GM12878 (cell line): ENCODE measurements at places on chromosomes 3 and 15.

DNA sequence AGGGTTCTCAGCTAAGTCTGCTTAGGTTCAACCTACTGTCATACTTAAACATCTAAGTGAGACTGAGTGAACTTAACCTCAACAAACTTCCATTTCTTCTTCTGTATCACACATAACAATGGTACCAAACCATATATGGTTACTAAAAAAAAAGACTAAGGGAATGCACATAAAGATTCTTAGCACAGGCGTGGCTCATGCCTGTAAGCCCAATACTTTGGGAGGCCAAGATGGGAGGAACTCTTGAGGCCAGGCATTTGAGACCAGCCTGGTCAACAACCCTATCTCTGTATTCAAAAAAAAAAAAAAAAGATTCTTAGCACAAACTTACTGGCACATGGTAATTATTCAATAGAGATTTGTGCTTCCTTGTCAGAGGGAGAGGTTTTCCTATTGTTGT, 57.9 kb downstream of the ACAP2 start:
- DNase-seq: no peak

DNA sequence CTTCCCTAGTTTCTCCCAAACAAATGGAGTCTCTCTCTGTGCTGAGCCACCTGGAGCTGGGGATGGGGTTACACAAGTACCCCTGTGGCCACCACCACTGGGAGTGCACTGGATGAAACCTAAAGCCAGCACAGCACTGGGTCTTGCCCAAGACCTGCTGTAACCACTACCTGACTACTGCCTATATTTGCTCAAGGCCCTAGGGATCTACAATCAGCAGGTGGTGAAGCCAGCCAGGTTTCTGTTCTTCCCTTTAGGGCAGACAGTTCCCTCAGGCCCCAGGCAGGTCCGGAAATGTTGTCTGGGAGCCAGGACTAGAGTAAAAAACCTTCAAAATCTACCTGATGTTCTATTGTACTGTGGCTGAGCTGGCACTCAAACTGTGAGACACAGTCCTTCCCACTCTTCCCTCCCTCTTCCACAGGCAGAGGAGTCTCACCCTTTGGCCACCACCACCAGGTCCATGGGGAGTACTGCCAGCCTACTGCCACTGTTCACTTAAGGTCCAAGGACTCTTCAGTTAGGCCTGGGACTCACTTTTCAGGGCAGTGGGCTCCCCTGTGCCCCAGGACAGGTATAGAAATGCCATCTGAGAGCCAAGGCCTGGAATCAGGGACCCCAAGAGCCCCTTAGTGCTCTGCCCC, 23.8 kb downstream of the C3orf20 start:
- DNase-seq: no peak

DNA sequence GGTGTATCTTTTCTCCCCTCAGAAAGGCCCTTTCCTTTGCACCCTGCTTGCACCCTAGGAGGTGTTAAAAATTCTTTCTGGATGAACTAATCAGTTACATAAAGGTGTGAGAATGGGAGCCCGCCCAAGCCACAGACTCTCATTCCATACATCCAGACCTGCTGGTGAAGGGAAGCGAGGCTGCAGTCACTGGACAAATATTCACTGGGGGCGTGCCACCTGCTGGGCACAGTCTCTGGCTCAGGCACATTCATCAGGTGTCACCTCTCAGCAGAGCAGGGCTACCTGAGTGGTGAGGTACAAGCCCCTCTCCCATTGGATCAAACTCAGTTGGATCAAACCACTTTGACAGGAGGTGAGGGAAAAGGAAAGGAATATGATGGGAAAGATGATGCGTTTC, 52.0 kb downstream of the NTRK3 start:
- no peak for DNase-seq

- no peak for DNase-seq
Measured at GRCh38 chr15:100672959-100673358, 70.6 kb downstream of the ASB7 start.

DNA sequence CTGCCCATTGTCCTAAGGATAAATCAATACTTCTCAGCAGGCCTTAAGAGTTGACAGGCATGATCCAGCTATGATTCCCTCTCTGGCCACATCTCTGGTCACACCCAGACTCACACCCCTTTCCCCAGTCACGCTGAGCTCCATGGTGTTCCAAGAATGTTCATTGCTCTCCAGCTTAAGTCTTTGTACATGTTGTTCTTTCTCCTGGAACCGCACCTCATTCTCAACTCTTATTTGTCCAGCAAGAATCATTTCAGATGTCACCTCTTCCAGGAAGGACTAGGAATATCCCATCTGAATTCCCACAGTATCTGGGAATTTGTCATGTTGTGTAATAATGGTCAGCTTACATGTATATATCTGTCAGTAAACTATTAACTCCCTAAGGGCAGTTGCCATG, 118.3 kb upstream of the GALNT15 start:
- DNase-seq: no peak

GRCh38 chr3:179148616-179149405, 654 bp downstream of the PIK3CA start:
- no peak for DNase-seq

- DNase-seq: no peak
Measured at GRCh38 chr15:49876401-49877038, 242.5 kb downstream of the ATP8B4 start.

DNA sequence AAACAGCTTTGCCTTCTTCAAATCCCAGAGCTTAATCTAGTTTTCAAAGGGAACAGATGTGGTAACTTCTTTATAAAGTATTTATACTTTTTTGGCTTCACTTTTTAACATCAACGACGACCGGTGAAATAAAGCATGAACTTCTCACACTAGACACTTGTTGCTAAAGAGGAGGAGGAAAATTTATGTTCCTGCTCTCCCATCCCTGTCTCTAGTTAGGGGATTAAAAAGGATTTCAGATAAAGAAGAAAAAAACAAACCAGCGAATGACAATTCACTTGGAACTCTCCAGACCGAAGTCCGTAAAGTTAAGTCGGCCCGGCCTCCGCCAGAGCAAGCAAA, 672 bp downstream of the NEDD4 start:
- DNase-seq: no peak
